ENCODE measurements at places on chromosomes 1 and 21. TPM values are rescaled to one million over a fixed set of nuclear protein-coding genes. Genes with fewer than 3 reads are reported as not detected.

The FAM167B gene
- 0.57 TPM for total RNA-seq

The RPS6KC1 gene
- 7.2 TPM for total RNA-seq

The VAV3 gene
- 6.1 TPM for total RNA-seq

The SLC27A3 gene
- total RNA-seq: 11.1 TPM

The CRNN gene
- not detected for total RNA-seq

All from activated T-helper 1 cell treated with anti-CD3 and anti-CD28 coated beads, Interleukin-12 subunit alpha, Interleukin-12 subunit beta, Interleukin-2, Interleukin-4 antibody, amounts not matched to agents 30 ng/mL and 10 ng/mL and 1 ng/mL, durations not matched to agents 14 hours and 24 hours and 36 hours (primary cell).